ENCODE measurements at places on chromosomes 3 and 15.

- DNase-seq, result no peak
Observed at GRCh38 chr3:124315215-124316033, 323.5 kb upstream of the ROPN1 start.

DNA sequence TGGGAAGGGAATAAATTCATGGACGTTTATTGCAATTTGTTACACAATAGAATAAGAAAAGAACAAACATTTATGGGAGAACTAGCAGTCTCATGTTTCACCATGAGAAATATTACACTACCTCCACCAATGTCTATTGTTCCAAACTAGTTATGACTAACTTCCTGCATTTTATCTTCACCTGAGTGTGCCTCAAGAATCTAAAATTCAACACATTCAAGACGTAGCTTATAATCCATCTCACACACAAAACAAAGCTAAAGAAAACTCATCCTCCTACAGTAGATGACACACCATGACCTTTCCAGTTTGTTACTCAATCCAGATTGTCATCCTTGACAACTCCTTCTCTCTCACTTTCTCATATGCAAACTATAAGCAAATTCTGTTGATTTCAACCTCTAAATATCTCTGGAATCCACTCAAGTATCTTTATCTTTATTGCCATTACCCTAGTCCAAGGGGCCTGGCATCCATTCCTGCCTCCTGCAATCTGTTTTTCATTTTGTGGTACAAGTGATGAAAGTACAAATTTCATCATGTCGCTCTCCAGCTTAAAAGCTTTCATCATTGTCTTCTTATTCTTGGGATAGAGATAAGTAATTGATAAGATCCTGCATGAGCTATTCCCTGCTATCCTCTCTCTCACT is 229.9 kb downstream of the NR2F2 start:
- DNase-seq, result no peak

- DNase-seq, result no peak
Observed at GRCh38 chr15:78634210-78635145, 6.5 kb downstream of the CHRNB4 start.

GRCh38 chr3:37993820-37994638 is 3.4 kb downstream of the VILL start:
- DNase-seq, result peak; percentile 74

GRCh38 chr3:167972502-167972901 is 123.2 kb downstream of the GOLIM4 start:
- DNase-seq, result no peak

- DNase-seq, result peak; percentile 0
Observed at GRCh38 chr15:73052653-73053397, 562 bp downstream of the NEO1 start.

GRCh38 chr3:108134555-108134880 is 43.7 kb upstream of the CD47 start:
- DNase-seq, result no peak

DNA sequence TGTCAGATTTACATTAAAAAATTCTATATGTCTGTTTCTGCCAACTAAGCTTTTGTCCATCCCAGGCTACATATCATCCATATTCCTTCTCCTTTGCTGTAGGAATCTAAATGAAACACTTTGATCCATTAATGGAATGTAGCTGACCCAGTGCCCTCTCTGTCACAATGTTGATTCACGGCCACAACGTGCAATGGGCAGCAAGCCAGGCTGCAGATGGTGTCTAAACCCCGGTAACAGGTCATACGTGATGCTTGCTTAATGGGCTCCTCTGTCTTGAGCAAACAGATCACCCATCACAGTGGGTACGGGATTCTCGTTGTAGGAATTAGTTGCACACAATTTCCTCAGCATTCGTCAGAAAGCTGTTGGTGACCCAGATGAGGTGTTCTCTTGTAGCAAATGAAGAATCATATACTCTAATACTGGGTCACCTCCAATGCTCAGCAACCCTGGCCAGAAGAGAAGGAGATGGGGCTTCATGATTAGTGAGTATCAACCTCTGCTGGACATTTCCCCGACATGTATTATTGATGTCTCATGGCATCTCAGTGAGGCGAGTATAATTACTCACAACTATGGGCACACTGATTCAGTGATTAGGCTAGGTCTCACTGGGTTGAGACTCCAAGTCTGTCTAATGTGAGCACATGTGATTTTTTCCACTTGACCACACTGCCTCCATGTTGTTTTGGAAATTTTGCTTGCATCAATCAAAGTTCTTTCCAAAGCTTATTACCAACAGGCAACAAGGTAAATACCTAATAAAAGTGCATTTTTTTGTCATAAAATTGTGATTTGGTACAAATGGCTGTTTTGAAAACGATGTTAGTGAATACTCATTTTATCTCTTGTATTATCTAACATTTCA is 12.9 kb upstream of the DCBLD2 start:
- DNase-seq, result no peak

DNA sequence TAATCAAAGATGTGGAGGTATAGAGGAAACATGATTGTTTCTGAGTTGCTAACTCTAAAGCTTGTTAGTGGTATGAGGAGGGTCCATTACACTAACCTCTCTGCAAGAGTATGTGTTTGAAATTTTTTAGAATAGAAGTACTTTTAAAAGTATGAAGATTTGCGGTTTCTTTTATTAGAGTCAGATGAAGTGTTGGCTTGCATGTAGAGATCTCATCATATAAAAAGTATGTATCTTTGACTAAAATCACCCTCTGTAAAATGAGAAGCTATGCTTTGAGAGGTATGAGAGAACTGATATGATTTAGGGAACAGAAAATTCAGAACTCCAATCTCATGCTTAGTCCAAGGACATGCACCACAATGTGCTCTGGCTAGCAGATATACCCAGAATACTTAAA is 140.4 kb upstream of the MBNL1 start:
- DNase-seq, result no peak

DNA sequence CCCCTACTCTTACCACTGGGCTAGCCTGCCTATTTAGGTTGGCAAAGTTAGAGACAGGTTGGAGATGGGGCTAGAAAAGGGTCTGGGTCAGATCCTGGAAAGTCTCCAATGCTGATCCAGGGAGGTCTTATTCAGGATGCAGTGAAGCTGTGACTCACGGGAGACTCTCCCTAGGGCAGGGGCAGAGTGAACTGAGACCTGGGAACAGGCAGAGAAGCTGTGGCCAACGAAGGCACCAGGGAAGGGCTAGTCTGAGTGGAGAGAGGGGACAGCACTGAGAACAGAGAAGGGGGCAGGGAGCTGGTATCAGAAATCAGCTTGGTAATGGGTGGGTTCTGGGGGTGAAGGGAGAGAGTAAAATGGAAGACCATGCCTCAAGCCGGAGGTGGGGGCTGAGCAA is 2.2 kb downstream of the LTF start:
- no peak for DNase-seq

GRCh38 chr3:41716471-41716870 is 245.4 kb downstream of the ULK4 start:
- DNase-seq, result no peak

DNA sequence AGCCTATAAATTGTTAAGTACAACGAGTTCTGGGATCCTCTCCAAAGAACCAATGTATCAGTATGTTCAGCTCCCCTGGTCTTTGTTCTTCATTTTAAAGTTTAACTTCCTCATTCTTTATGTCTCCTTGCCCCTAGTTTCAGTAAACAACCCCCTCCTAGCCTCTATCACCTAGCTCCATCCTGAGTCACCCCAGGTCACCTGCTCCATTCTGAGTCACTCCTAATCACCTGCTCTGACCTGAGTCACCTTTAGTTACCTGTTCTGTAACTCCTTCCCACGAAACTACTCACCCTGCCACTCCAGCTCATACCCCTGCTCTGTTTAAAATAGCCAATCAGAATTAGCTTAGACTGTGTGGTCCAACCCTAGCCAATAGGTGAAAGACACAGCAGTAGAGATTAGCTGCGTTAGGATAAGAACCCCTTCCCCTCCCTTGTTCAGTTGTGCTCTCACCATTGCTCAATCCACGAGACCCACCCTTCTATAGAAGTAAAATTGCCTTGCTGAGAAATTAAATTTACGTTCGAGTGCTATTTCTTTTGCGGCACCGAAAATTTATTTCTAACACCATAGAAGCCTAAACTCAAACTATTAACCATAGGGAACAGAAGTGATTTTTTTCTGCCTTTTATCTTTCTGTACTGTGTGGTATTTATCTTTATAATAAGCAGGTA is 245.0 kb upstream of the ADAMTS9 start:
- DNase-seq, result no peak

DNA sequence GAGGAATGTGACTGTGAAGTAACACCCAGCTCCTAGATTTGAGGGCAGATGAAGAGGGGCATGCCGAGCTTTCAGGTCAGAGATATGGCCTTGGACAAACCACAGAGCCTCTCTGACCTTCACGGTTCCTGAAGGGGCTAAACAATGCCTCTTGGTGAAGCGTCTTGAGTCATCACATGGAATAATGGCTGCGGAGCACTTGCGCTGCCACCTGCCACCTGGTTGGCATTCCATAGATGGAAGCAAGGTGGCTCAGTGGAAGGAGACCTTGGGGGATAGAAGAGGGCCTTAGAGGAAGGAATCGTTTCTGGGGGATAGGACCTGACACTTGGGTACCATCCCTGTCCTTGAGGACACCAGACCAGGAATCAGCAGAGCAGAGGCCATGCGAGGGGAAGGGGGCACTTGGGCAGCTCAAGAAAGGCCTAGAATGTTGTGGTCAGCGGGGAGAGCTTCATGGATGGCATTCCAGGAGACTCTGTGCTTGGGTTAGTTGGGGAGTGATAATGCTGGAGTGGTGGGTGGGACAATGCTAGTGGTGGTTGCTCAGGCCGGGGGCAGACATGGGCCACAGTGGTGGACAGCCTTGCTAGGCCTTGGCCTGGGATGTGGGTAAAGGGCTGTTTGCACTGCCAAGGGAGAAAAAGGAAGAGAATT is 12.6 kb downstream of the MRAS start:
- no peak for DNase-seq

DNA sequence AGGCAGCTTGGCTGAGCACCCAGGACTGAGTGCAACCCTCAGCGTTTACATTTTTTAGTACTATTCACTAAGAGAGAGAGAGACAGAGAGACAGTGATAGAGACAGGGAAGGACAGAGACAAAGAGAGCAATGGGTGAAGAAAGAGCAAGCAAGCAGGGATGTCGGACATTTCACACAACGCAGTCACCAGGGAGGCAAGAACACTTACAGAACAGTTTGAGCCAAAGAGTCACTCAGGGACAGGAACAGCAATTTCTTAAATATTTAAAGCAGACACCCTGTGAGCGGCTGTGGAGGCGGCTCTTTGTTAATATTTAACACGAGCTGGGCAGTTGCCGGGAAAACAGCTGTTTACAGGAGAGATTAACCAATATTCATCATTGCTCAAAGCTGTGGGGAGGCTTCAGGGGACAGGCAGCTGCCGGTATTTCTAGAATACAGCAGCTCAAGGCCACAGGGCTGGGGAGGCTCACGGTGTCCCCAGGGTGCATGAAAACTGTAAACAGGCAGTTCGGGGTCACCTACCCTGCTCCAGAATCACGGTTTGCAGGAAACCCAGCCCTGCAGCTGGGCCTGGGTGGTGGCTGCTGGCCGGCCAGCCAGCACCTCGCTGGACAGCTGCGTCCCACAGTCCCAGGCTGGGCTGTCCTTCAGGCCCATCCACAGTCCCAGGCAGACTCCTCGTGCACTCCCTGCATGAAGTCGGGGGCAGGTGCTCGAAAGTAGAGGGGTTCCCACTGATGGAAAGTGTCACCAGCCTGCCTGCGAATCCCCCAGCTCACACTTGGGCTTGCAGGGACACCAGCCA is 38.8 kb upstream of the PCSK6 start:
- DNase-seq, result no peak

DNA sequence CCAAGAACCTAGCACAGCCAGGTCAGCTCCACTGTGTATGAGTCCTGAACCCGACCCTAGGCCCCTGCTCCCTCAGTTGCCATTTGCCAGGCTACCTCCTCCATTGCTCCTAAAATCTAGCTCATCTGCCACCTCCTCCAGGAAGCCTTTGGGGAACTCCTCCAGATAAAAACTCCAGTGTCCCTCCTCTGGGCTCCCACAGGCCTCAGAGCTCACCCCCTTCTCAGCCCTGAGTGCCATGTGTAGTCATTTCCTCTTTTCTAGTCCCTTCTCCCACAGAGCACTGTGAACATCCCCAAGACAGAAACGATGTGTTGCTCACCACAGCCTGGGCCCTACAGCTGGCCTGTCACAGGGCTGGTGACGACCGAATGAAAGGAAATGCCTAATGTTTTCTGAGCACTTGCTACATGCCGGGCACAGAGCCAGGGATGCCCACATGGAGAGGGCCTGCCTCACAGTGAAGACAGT is 61.0 kb downstream of the IQSEC1 start:
- DNase-seq, result peak; percentile 53

DNA sequence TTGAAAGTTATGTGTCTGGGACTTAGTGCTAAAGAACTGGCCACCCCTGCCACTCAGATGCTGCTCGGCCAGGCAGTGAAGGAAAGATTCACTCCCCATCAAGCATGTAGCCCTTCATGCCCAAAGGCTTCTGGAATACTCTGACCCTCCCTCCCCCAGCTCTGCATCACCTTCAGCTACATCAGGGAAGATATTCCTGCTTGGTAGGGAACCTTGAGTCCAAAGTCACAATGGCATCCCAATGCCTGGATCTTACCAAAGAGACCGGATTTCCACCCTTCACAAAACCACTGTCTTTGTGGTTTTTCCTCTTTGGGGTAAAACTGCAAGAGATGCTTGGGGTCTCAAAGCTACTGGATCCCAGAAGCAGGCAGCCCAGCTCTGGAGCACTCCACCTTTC is 18.2 kb upstream of the BCL2A1 start:
- DNase-seq, result no peak

GRCh38 chr3:30266524-30266923 is 339.9 kb upstream of the TGFBR2 start:
- no peak for DNase-seq

DNA sequence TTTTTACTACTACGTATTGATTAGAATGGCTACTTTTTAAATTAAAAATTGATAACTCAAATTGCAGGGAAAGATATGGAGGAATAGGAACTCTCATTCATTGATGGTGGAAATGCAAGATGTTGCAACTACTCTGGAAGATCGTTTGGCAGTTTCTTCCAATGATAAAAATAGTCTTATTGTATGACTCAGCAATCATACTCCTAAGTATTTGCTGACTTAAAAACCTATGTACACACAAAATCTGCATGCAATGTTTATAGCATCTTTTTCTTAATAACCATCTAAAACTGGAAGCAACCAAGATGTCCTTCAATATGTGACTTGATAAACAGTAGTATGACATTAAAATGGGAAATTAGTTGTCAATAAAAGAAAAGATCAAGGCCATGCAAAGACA is 87.4 kb upstream of the LRRC3B start:
- no peak for DNase-seq

DNA sequence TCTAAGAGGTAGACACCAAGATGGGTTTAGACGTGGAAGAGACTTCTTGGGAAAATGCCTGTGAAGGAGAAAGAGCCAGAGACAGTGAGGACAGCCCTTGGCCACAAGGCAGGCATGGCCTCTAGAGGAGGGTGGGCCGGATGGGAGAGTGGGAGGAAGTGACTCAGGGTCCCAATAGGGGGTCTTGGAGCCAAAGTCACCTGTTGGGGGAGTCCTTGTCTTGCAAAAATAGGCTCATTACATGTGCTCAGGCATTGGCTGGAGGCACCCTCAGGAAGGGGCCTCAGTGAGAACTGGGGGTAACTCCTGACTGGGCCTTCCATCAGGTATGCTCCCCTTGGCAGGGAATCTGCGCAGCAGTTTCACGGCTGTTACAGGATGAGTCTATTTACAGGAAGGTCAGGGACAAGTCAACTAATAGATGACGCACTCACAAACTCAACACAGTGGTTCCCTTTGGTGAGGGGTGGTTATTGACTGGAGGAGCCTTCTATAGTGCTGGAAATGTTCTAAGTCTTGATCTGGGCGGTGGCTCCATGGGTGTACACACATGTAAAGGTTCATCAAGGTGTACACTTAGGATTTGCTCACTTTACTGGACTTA is 259.6 kb downstream of the XXYLT1 start:
- no peak for DNase-seq

- no peak for DNase-seq
Observed at GRCh38 chr3:95476534-95476933, 1337.9 kb upstream of the EPHA6 start.

Data from stimulated activated CD8-positive, alpha-beta memory T cell treated with anti-CD3 and anti-CD28 coated beads, Interleukin-15, amount 100 ng/mL, for 48 hours (primary cell).